ENCODE measurements at places on chromosomes 1 and 21.

DNA sequence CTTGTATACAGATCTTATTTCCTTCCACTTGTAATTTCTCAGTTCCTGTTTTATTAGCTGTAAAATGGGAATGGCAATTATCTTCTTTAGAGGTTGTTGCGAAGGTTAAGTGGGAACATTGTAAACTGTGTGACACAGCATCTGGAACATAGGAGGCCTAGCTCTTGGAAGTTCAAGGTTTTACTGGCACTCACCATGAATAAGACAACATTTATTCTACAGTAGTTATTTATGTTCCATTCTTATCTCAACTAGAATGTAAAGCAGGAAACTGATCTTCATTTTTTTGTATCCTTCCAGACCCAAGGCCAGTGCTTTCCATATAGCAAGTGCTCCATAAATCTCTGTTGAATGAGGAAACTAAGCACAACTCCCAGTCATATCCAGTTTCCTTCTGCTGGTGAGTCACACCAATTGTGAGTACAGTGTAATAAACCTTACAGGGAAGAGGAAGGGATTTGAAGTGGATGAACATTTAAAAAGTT, 1.4 kb downstream of the BCL10 start:
- peak overlapping the region; percentile 86 for H3K4me3 ChIP-seq
- peaks cover 13% of the 10 kb centered on the region for H3K36me3 ChIP-seq
- peak overlapping the region; percentile 90 for H3K27ac ChIP-seq
- no peak for DNase-seq
- H3K4me1 ChIP-seq: peaks cover 22% of the 10 kb centered on the region
- no peaks in the 10 kb centered on the region for H3K27me3 ChIP-seq

- DNase-seq: no peak
- H3K4me3 ChIP-seq: peak overlapping the region; percentile 24
- no peaks in the 10 kb centered on the region for H3K27me3 ChIP-seq
- peaks cover 10% of the 10 kb centered on the region for H3K4me1 ChIP-seq
- H3K27ac ChIP-seq: peak overlapping the region; percentile 27
Measured at GRCh38 chr1:28871631-28872401, 42.6 kb upstream of the EPB41 start.

GRCh38 chr1:245790441-245790840, 635.7 kb downstream of the KIF26B start:
- no peaks in the 10 kb centered on the region for H3K27me3 ChIP-seq
- no peaks in the 10 kb centered on the region for H3K36me3 ChIP-seq
- H3K4me1 ChIP-seq: no peaks in the 10 kb centered on the region
- no peak for DNase-seq

DNA sequence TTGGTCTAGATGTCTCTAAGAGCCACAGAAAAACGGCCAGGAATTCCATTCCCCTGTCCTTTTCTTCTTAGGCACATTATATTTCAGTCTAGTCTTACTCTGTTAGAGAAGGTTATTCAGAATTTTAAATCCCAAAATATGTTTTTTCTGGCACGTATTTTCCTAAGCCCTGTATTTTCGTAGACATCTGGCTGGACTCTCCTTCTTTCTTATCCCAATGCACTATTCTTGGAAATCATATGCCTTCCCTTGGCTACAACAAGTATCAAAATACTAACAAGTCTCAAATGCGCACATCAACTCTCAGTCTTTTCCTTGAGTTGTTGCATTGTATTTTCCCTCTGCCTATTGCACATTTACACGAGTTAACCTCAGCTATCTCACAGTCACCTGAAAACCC, 96.2 kb downstream of the DPYD start:
- no peak overlapping the region for H3K4me3 ChIP-seq
- no peaks in the 10 kb centered on the region for H3K36me3 ChIP-seq
- no peak overlapping the region for H3K27ac ChIP-seq
- no peak for DNase-seq
- H3K27me3 ChIP-seq: no peaks in the 10 kb centered on the region

GRCh38 chr1:56540467-56540866, 38.9 kb downstream of the PLPP3 start:
- no peak overlapping the region for H3K4me3 ChIP-seq
- H3K36me3 ChIP-seq: peaks cover 5% of the 10 kb centered on the region
- no peaks in the 10 kb centered on the region for H3K27me3 ChIP-seq
- no peak for DNase-seq
- no peak overlapping the region for H3K27ac ChIP-seq
- peaks cover 35% of the 10 kb centered on the region for H3K4me1 ChIP-seq

DNA sequence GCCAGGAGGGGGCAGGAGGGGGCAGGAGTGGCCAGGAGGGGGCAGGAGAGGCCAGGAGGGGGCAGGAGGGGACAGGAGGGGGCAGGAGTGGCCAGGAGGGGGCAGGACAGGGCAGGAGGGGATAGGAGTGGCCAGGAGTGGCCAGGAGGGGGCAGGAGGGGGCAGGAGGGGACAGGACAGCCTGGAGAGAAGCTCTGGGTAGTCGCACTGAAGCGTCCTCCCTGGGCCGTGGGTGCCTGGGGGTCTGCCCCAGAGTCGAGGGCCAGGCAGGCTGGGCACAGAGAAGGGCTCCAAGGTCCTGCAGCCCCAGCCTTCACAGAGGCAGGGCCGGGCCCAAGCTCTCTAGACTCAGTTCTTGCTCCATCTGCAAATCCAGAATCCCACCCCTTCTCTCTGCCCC, 22.9 kb downstream of the MEGF6 start:
- H3K4me1 ChIP-seq: peaks cover 4% of the 10 kb centered on the region
- H3K27me3 ChIP-seq: no peaks in the 10 kb centered on the region
- no peak overlapping the region for H3K4me3 ChIP-seq
- no peak for DNase-seq
- H3K36me3 ChIP-seq: no peaks in the 10 kb centered on the region

- H3K27ac ChIP-seq: no peak overlapping the region
- no peak for DNase-seq
- no peaks in the 10 kb centered on the region for H3K36me3 ChIP-seq
- peaks cover 18% of the 10 kb centered on the region for H3K4me1 ChIP-seq
- no peaks in the 10 kb centered on the region for H3K27me3 ChIP-seq
Measured at GRCh38 chr1:107594536-107594935, 370.4 kb downstream of the VAV3 start.

DNA sequence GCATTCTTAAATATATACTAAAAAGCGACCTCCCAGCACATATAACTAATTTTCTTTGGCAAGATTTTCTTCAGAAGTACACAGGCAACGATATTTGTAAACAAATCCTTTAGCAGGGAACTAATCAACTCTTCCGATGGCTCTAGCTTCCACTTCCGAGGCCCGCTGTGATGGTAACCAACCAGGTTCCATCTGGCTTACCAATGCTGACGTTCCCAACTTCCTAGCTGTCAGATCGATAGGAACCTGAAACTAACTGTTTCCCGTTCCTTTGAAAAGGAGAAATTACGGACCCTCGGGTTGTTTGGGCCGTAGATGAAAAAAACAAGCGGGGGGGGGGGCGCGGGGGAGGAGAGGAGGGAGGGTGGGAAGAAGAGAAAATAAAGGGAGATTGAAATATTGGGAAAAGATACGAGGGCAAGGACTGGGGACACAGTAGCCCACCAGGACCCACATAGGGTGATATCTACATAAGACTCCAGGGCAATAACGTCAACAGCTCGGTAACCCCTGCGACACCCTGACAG, 513 bp downstream of the GTF2B start:
- H3K4me3 ChIP-seq: peak overlapping the region; percentile 98
- H3K27me3 ChIP-seq: no peaks in the 10 kb centered on the region
- H3K36me3 ChIP-seq: peaks cover 6% of the 10 kb centered on the region
- peak; percentile 18 for DNase-seq

- H3K4me3 ChIP-seq: peak overlapping the region; percentile 9
- no peak for DNase-seq
- peaks cover 39% of the 10 kb centered on the region for H3K4me1 ChIP-seq
- H3K27me3 ChIP-seq: no peaks in the 10 kb centered on the region
- peaks cover 9% of the 10 kb centered on the region for H3K36me3 ChIP-seq
- no peak overlapping the region for H3K27ac ChIP-seq
Measured at GRCh38 chr1:21287905-21288514, 2.3 kb downstream of the ECE1 start.
